Fibroblast of skin of abdomen (primary cell): ENCODE measurements at places on chromosomes 2 and 18.

DNA sequence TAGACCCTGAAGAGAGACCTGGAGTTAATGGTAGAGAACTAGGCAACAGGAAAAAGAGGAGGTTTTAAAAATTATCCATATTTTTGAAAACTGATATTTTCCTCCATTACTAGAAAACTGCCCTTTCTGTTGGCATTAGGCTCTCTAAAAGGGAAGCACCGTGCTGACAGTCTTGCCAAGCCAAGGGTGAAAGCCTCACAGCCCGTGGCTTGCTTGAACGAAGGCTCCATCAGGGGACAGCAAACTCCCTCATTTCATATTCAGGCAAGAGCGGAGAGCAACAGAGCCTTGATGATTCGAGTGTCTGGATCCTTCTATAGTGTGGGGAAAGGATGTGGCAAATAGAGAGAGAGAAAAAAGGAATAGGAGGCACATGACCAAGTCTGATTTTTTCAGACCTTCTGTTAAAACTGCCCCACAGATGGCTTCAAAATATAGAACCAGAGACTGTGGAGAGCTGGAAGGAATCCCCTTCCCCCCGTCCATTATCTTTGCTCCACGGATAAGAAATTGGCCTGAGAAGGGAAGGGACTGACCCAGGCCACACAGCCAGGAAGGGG is 67.0 kb downstream of the CACNB4 start:
- no peak for DNase-seq

- no peak for DNase-seq
Observed at GRCh38 chr2:128689971-128690370, 371.3 kb upstream of the HS6ST1 start.

- no peak for DNase-seq
Observed at GRCh38 chr2:162581959-162582798, 238.2 kb downstream of the GCA start.

DNA sequence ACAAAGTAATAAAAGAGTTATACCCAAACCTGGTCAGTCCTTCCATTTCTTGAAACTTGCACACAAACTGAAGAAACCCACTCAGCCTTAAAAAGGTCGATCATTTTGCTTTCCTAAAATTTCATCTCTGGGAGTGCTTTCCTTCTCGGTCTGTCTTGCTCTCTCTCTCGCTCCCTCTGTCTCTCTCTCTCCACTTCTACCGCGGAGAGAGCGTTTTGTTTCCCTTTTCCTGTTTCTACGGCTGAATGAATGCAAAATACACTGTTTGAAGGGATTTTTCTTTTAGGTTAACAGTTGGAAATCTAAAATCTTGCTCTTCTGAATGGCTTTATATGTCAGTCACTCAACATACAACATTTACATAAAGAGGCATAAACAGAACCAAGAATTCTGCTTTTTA is 424.2 kb downstream of the TGIF1 start:
- no peak for DNase-seq

GRCh38 chr18:44036501-44036900 is 644.2 kb upstream of the SETBP1 start:
- DNase-seq, result peak; percentile 4

GRCh38 chr18:64991102-64991501 is 759.7 kb upstream of the CDH7 start:
- DNase-seq, result no peak

GRCh38 chr2:134590679-134591078 is 128.1 kb downstream of the TMEM163 start:
- DNase-seq, result no peak

- no peak for DNase-seq
Observed at GRCh38 chr2:38323623-38324022, 53.5 kb downstream of the ATL2 start.

DNA sequence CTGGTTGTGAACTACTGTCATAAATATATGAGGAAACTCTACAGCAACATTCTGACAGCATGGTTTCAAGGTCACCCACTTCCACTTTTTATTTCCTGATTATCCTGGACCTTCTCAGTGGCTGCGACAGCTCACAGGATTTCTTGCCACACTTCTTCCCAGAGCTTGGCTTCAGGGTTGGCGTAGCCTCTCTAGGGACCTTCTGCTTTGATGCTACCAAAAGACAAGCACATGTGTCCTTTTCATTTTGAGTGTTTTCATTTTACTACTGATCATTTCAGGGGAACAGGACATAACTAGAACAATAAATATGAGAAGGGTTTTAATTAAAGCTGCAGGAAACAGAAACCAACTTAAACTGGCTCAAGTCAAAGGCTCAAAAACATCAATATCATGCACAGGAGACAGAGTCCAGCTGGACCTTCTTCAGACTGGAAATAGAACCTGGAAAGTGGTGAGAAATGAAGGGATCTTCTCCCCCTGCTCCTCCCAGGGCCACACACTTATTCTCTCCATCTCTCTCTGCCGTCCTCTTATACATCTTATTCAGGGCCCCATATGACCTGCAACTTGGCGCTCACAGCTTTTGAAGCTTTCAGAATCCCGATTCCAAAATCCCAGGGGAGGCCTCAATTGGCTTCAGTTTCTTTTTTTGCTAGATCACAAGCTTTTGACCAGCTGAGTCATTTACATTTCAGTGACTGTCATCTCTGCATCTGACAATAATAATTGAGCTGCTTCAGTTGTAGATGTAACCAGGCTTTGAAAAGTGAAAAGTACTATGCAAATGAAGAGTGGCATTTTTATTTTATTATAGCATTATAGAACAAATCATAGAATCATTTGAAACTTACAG is 9.7 kb downstream of the VIT start:
- DNase-seq, result no peak

DNA sequence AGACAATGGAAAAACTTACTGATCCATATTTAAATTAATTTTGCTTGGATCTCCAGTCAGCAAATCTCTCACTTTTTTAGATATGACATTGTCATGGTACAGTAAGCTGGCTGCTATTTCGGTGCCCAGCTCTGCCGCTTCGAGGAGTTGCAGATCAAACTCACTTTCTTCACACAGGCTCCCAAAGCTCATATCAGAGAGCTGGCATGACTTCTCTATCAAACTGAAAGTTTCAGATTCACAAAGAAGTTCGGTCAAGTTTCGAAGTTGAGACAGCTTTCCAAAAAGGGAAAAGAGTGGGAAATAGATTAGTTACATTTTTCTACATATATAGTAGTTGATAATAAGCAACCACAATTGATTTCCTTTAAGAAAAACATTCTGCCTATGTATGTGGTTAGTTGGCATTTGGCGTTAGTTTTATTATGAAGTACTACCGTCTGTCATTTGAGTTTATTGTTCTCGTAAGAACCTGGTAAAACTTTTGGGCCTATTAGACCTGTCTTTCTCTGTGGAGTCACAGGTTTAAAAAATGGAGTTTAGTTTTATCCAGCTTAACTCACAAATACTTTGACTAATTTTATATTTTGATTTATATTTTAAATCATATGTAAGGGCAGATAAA is 118.8 kb downstream of the ABCA12 start:
- DNase-seq, result no peak

- DNase-seq, result no peak
Observed at GRCh38 chr2:142100139-142100873, 30.5 kb downstream of the LRP1B start.

DNA sequence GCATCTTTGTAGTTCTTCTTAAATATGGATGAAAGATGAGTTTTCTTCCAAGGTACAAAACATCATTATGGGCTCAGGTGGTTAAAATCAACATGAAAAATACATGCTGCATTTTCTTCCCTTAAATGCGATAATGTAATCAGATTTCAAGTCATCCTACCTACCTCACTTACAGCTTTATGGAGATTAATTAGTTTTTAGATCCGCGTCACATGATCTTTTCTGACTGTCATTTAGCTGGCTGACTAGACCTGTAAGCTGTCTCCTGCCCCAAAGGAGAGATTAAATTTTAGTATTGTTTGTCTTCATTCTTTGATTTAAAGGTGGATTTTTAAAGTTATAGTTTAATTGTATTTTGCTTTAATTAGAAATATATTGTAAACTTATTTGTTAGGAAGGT is 678.0 kb upstream of the ZEB2 start:
- DNase-seq, result no peak

DNA sequence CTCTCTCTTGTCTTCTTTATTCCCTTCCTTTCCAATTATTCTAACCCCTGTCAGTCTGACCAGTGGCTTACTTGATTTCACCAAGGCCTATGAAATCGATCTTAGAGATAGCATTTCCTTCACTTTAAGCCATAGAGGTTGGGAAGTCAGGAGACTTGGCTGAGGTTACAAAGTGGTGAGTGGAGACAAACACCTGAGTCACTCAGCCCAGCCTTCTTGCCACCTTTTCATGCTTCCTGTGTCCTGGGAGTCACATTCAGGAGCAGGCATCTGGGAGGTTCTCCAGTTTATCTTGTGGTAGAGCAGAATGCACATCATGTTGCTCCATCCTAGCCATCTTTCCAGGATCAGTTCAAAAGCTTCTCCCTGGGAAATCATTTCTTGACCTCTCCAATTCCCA is 59.1 kb downstream of the VSNL1 start:
- DNase-seq, result no peak

DNA sequence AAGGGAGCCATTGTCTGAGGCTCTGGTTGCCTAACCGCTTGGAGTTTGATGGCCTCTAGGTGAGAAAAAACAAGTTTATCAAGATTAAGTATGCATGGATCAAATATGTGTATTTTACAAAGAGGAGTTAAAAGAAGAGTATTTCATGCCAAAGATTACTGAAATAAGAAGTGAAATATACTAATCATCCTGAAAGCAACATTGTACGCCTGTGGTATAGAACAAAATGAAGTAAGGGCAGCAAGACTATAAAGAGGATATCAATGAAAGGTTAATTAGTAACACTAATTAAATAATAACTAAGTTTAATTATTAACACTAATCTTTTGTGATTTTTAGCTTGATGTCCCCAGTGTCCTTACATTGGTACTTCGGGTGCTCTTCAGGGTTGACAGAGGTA is 276.7 kb downstream of the CALCRL start:
- DNase-seq, result no peak

DNA sequence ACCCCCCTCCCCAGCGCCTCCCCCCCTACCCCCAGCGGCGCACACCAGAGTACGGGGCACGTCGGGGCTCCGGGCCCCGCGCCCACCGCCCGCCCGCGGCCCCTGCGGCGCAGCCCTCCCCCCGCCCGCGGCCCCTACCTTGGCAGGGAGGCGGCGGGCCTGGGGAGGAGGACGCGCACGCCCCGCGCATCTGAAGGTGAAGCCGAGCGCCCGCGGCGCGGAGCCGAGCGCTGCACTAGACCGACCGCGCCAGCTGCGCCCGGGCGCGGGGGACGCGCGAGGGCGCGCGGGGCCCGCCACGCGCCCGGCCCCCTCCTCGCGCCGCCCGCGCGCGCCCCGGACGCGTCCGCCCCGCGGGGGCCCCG is at the start of gene ZNF516:
TSS of gene ZNF516 (minus strand) at position 237 of the 365 bp plus-strand sequence. CDS start 52,188 bp downstream, outside the sequence.
- no peak for DNase-seq

- no peak for DNase-seq
Observed at GRCh38 chr2:202099515-202099914, 26.5 kb downstream of the KIAA2012 start.

- DNase-seq, result no peak
Observed at GRCh38 chr2:105890856-105891255, 146.1 kb downstream of the NCK2 start.

DNA sequence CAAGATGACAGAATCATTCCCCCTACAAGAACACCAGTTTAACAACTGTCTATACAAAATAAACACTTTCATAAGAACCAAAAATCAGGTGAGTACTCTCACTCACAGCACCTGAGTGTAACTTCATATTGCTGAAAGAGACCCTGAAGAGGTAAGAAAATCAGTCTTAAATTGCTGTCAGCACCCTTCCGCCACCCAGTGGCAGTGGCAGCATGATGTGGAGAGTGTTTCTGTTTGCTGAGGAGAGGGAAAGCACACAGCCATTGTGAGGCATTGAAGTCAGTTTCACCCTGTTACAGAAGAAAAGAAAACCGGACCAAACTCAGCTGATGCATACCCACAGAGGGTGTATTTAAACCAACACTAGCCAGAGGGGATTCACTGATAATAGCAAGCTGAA is 1240.8 kb upstream of the CRIM1 start:
- DNase-seq, result no peak

DNA sequence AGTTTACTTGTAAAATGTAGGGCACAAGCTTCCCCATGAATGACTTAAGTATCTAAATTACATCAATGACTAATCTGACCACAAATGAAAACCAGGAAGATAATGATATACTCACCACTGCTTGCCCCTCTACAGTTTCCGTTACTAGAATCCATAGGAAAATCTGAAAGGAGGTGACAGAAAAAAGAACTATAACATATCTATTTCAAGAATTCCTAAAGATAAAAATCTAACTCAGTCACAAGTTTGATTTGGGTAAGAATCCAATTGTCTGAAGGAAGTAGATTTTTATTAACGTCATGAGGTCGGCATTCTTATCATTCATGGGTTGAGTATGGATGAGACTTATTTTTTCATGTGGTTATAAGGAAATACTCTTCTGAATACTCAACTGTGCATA is 7.8 kb downstream of the FRZB start:
- DNase-seq, result peak; percentile 51

DNA sequence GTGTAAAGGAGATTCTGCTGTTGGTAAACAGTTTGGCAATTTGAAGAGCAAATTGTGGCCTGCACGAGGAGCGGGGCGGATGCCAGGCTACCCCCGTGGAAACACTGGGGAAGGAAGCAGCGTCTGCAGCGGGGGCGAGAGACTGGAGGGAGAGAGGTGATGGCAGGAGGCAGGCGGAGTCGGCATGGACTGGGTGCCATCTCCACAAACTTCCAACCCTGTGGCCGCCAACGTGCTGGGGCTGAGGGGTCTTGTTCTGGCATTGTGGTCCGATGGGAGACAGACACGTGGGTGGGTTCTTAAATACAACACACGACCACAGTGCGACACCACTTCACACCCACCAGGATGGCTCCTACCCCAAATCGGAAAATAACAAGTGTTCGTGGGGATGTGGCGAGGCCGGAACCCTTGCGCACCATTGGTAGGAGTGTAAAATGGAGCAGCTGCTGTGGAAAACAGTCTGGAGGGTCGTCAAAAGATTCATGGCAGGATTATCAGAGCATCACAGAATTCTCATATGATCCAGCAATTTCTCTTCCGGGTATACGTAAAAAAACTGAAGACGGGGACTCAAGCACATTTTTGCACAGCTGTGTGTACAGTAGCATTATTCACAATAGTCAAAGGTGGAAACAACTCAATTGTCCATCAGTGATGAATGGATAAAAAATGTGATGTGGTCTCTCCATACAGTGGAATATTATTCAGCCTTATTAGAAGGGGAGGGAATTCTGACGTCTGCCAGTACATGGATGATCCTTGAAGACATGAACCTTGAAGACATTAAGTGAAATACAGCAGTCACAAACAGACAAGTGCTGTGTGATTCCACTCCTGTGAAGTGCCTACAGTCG is 82.4 kb upstream of the HPCAL1 start:
- DNase-seq, result peak; percentile 26

GRCh38 chr2:234835738-234836137 is 116.1 kb upstream of the SH3BP4 start:
- no peak for DNase-seq
